ENCODE measurements at places on chromosomes 6 and 20. TPM values are rescaled to one million over a fixed set of nuclear protein-coding genes. Genes with fewer than 3 reads are reported as not detected.

- no peak for DNase-seq
Measured at GRCh38 chr6:70847106-70848084, 109.5 kb downstream of the B3GAT2 start.

DNA sequence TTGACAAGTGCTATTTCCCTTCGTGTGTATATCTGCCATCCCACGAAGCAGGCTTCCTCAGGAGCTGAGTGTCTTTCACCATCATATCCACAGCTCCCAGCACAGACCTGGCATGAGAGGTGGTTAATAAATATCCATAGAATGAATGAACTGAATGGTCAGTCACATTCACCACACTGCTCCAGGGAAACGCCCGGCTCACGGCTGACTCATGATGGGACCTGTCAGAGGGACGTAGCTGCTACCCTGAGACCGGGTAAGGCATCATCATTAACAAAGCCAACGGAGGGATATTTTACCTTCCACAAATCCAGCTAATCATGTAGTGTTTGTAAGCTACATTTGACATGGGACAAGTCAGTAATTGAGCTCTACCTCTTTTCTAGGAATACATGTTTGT is 12.5 kb downstream of the AGPAT4 start:
- DNase-seq, result no peak

DNA sequence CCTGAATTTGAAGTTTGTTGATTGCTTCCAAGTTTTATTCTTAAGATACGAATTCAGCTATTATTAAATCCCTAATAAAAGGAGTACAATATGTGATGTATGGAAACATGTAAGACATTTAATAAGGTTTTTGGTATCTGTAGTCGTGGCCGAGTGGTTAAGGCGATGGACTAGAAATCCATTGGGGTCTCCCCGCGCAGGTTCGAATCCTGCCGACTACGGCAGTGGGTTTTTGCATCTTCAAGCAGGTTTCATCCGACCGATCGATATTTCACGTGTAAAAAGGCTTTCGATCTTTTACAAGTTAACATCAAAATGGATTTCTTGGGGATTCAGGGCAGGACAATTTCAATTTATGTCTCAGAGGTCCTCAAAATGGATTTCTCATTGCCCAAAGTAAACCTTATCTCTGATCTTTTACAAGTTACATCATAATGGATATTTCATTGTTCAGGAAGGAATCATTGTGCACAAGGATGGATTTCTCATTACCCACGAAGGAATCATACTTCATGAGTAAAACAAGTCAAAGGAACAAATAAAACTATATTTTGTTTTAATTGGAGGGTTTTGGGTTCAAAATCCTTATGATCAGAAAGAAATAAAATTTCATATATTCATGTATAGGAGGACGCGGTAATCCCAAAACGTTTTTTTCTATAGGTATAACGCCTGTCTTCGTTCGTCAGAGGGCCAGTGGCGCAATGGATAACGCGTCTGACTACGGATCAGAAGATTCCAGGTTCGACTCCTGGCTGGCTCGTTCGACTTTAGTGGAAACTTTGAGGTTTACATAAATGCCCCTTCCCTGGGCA is 37.3 kb upstream of the BTN3A2 start:
- no peak for DNase-seq

- DNase-seq, result no peak
Measured at GRCh38 chr6:46795816-46796215, 2.6 kb downstream of the MEP1A start.

- peak; percentile 78 for DNase-seq
Measured at GRCh38 chr6:151067684-151068596, 171.8 kb upstream of the AKAP12 start.

GRCh38 chr6:47157653-47158219 is 115.6 kb upstream of the ADGRF1 start:
- DNase-seq, result no peak

DNA sequence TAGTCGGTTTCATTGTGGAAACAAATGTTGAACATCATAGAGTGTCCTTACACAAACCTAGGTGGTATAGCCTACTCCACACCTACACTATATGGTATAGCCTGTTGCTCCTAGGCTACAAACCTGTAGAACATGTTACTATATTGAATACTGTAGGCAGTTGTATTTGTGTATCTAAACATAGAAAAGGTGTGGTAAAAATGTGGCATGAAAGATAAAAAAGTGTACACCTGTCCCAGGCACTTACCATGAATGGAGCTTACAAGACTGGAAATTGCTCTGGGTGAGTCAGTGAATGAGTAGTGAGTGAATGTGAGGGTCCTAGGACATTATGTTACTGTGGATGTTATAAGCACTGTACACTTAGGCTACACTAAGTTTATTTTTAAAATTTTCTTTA is 103.0 kb downstream of the ZFAND3 start:
- DNase-seq, result no peak

Gene DHX35
- 11.0 TPM for total RNA-seq
